ENCODE measurements at places on chromosomes 4 and X.

DNA sequence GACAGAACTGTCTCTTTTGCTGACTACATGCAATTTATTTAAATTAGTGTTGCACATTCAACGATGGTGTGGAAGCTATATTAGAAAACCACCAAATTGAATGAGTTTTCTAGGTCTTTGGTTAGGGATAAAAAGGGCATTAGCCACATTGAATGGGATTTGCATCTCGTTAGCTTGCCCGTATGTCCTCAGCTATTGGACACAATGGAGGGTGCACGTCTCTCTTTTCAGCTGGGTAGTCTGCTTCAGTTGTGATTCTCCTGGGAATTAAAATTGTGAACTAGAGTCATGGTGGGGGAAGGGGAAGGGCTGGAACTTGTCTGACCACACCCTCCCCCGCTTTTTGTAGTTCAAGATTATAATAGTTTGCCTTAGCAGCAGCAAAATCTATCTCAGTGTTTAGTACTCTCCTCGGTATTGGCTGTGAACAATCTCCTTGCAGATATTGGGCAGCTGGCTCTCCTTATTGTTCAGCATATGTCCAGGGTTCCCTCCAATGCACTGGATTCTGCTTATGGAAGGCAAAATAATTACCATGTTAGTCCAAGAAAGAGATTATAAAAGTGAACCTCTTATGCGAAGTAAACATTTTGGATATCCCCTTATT lies 23.3 kb downstream of the TRIM2 start:
- no peak for DNase-seq

DNA sequence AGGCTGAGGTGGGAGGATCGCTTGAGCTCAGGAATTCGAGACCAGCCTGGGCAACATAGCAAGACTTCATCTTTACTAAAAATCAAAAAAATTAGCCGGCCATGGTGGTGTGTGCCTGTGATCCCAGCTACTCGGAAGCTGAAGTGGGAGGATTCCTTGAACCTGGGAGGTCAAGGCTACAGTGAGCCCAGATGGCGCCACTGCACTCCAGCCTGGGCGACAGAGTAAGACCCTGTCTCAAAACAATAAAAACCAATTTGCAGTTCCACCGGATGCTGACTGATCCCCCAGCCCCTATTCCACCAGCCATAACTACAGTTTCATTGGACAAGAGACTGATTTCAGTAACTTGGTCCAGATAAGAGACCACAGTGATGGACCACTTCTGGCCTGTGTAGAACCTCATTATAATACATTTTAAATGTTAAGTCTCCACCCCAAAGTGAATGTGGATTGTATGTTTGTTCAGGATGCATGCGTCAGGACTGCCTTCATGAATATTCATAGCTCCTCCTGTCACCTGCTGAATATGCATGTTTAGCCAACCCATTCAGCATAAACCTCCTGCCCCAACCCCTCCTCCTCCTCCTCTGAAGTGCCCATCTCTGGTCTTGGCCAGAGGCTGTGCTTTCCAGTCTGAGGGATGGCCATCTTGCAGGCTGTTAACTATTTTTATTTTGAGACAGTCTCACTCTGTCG lies 2.3 kb upstream of the SLBP start:
- no peak for DNase-seq

DNA sequence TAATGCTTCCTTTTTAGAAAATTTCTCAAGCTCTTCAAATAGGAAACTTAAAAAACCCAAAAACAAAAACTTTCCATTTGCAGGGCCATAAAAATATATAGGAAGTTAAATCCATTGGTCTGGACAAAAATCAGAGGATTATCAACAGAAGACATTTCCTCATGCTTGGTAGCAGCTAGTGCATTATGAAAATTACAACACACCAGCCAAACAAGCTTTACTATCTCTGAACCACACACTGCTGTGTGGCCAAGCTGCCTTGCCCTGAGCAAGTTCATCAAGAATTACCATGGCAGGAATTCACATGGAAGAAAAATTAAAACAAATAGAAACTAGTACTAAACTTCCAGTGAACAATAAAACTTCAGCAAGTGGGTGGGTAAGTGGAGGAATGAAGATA lies 3.6 kb downstream of the USP46 start:
- DNase-seq: no peak

GRCh38 chr4:6134612-6135220 lies 65.6 kb downstream of the JAKMIP1 start:
- DNase-seq: no peak

DNA sequence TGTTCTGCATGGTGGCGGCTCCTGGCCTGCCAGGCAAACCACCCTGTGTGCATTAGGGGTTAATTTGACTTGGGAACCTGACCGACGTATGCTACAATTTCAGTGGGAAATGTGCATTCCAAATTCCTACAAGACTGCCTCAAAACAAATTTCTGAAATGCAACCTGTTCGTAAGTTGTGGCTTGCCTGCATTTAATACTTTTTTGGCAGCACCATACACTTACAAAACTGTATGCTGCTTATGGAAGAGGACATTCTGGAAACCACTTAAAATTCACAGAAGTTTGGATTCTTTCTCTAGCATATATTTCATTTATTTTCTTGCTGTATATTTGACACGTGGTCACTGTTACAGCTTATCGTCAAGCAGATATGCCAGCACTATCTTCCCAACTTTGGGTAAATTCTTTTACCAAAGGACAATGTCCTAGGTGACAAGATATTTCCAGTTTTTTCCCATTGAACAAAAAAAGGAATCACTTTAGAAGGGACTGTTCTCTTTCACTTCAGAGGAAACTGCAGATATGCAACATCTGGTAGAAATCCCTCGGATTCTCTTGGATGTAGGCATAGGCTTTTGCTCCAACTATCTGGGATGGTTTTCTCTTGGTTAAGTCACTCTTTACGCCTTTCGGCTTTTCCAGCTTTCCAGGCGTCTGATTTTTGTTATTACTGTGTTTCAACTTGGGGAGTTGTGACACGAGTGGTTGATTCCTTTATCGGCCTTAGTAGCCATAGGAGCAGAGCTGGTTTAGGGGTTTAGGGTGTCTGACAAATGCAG lies 9.7 kb upstream of the TENM3 start:
- DNase-seq: no peak

DNA sequence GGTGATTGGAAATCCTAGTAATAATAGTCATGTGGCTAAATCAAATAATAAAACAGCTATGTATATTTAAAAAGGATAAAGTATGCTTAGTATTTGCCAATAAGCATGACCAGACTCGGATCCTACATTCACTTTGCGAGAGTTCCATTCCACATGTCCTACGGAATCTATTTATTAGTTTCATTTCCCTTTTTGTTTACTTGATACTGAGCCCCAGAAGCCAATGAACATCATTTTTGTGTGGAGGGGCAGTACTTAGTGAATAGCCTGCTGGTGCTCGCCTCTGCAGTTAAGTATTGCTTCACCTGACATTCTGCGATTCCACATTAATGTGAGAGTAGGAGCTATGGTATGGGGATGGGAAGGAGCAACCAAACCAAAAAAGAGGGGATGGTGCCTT lies 58.5 kb upstream of the NAP1L5 start:
- no peak for DNase-seq

GRCh38 chr4:2893772-2894171 lies 50.1 kb downstream of the ADD1 start:
- no peak for DNase-seq

- peak; percentile 69 for DNase-seq
These were observed 63.6 kb downstream of the STARD8 start for GRCh38 chrX:68710870-68711576.

GRCh38 chr4:76809594-76810305 lies 88.2 kb downstream of the SOWAHB start:
- peak; percentile 28 for DNase-seq

DNA sequence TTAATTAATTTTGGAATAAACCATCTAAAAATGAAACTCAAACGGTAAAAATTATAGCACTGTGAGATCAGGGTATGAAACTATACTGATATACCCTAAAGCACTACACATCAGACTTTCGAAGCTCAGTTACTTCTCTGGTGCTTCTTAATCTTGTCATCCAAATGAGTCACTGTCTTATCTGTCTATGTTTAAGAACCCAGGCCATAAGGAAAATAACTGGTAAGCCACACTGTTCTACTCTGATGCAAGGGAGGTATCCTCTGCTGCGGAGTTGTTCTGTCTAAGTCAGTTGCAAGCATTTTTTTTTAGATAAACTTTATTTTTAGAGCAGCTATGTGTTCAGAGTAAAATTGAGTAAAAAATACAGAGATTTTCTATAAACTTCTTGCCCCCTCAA lies 830.8 kb upstream of the POU3F4 start:
- DNase-seq: no peak

GRCh38 chr4:141587897-141588296 lies 48.5 kb upstream of the IL15 start:
- no peak for DNase-seq

DNA sequence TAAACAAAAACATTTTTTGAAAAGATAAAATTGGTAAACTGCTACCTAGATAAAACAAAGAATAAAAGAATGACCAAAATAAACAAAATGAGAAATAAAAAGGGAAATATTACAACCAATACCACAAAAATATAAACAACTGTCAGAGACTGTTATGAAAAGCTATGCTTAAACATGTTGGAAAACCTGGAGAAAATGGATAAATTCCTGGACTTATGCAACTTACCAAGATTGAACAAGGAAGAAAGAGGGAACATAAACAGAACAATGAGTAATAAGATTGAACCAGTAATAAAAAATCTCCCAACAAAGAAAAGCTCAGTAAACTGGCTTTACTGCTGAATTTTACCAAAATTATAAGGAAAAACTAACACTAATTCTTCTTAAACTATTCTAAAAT lies 518.7 kb downstream of the GRXCR1 start:
- no peak for DNase-seq

DNA sequence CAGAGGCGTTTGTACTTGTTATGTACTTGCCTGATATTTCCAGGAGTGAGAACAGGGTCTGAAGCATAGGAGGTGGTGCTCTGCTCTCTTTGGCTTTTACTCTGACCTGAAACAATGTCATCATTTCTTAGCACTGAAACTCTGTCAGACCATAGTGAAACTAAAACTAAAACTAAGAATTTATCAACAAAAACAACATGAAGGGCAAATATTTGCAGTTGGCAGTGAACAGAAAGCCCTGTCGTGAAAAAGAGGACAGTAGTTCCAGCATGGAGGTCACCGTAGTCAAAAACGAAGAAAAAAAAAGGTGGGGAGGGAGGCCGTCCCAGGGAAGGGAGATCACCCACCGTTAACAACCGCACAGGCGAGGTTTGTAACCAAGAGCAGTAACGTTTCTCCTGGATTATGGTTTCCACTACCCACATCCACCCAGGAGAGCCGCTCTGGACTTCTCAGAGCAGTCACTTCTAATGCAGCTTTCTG lies 97.5 kb downstream of the ANK2 start:
- DNase-seq: no peak

- DNase-seq: no peak
These were observed 92.0 kb downstream of the TMEM144 start for GRCh38 chr4:158302076-158302866.

DNA sequence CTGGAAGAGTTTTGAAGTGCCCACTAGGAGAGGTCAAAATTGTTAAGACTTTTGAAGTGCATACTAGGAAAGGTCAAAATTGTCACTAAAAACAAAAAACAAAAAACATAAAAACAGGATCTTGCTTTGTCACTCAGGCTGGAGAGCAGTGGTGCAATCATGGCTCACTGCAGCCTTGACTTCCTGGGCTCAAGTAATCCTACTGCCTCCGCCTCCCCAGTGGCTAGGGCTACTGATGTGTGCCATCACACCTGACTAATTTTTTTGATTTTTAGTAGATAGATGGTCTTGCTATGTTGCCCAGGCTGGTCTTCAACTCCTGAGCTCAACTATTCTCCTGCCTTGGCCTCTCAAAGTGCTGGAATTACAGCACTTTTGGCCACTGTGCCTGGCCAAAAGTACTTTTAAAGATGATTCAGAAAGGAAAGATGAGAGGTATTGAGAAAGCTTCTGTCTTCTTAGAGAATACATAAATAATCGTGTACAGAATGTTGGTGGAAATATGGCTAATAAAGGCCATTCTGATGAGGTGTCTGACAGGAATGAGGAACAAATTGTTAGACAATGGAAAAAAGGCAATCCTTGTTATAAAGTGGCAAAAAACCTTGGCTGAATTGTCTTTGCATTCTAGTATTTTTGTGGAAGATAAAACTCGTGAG lies 43.3 kb upstream of the STX18 start:
- DNase-seq: no peak

GRCh38 chr4:7713757-7714156 lies 225.9 kb downstream of the AFAP1 start:
- no peak for DNase-seq

DNA sequence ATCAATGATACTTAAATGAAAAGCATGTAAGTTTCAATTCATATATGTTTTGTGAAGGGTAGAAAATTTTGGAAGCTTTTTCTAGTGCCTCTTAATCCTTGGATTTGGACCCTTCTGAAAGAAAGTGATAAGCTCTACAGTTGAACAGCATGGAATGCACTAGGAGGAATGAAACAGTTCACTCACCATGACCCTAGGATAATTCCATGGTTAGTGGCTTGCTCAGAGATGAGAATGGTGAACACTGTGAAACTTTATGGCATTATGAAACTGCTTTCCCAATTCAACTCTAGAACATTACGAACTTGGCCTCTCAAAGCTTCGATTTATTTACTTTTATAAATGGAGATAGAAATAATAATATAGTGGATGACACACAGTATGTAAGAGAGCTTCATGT lies 88.9 kb upstream of the FAT4 start:
- no peak for DNase-seq

- no peak for DNase-seq
These were observed 150.1 kb downstream of the NAA11 start for GRCh38 chr4:79175716-79176115.

- DNase-seq: no peak
These were observed 25.6 kb upstream of the DAPP1 start for GRCh38 chr4:99790796-99791617.

DNA sequence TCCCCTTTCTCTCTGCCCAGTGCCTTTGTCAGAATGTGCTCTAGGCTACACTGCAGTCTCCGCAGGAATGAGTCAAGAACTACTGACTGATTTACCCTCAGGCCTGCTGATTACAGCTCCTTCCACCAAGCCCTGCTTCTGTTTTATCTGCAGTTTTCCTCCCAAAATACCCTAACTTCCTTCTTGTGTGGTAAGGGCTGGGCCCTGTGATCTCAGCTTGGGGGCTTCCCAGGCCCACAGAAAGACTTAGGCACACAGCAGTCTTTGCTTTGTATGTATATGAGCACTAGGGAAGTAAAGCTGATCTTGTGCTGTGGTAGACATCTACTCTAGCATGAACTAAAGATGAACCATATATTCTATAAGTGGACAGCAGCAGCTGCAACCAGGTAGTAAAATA lies 18.8 kb downstream of the PAK3 start:
- DNase-seq: no peak

- DNase-seq: no peak
These were observed 95.4 kb upstream of the NUDT6 start for GRCh38 chr4:123017636-123018395.

- no peak for DNase-seq
These were observed 37.2 kb upstream of the FAM9B start for GRCh38 chrX:9071031-9071650.

- DNase-seq: no peak
These were observed 18.7 kb downstream of the APOO start for GRCh38 chrX:23888887-23889501.

Measured in HuH-7 (cell line).